NCI-H2171 treated with DMSO at 0.1 percent for 48 hours (cell line): ENCODE measurements at places on chromosomes 2 and 18.

- no peak for DNase-seq
Measured at GRCh38 chr2:136080114-136080513, 37.8 kb downstream of the CXCR4 start.

DNA sequence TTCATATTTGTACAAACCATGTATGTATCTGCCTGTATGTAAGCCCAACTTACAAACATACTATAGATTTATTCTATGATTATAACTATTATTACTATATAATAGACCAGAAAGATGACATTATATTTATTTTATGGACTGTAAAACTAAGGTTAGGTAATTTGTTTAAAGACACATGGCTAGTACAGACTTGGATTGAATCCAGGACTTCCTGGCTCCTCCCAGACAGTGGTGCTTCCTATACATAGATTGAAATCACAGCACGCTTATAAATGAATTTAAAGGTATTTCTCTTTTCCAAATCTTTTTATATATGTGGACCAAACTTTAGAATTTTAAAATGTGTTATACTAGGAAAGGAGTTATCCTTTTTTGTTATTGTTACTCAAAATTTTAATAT lies 151.6 kb upstream of the MYO3B start:
- DNase-seq, result peak; percentile 27

- DNase-seq, result no peak
Measured at GRCh38 chr18:13559754-13560153, 166.6 kb downstream of the FAM210A start.

DNA sequence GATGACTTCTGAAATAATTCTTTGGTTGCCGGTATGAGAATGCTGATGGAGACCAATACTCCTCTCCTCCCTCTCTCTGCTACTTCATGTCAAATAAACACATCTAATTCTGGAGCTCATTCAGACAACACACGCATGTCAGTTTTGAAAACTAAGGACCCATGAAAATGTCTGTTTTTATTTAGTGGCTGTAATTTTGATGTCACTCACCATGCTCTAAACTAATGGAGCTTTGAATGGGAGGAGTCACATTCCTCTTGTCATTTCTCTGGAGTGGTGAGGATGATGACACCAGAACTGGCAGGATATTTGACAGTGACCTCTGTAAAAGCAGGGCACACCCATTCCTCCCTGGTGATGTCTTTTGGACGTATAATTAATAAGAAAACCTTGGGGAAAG lies 163.0 kb downstream of the PHLPP1 start:
- DNase-seq, result no peak

GRCh38 chr2:135694711-135695110 lies 46.9 kb upstream of the UBXN4 start:
- DNase-seq, result no peak

- DNase-seq, result no peak
Measured at GRCh38 chr2:159275111-159275510, 11.4 kb downstream of the WDSUB1 start.

DNA sequence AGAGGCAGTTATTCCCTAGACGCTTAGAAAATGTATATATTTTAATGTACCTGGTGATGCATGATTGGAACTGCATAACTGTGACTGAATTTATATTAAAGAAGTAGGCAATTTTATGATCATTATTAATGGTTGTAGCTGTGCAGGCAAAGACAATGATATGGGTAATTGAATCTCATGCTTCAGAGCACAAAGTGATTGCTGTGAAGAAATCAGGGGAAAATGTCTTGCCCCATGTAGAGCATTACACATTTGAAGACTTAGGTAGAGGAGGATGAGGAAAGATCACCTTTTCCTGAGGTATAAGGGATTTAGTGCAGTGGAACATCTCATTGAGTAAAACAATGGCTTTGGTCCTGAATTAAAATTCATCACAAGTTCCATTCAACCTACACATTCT lies 246.8 kb upstream of the DCC start:
- DNase-seq, result no peak

GRCh38 chr2:226325526-226325925 lies 474.1 kb downstream of the IRS1 start:
- no peak for DNase-seq

DNA sequence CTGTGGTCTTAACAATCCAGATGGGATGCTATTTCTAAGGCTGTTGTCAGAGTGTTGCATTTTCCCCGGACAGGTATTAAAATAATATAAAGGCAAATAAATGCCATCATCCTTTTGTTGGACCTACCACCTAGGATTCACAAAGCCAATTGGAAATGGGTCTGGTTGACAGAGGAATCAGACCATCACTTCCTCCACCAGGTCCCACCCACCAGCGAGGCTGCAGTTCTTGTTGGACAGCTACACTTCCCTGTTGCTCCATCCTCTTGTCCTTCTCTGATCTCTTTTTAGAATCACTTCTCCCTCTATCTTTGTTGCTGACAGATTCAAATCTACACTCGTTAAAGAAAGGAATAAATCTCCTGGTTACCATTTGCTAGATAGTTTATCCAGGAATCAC lies 1.1 kb downstream of the TMEM169 start:
- peak; percentile 24 for DNase-seq

DNA sequence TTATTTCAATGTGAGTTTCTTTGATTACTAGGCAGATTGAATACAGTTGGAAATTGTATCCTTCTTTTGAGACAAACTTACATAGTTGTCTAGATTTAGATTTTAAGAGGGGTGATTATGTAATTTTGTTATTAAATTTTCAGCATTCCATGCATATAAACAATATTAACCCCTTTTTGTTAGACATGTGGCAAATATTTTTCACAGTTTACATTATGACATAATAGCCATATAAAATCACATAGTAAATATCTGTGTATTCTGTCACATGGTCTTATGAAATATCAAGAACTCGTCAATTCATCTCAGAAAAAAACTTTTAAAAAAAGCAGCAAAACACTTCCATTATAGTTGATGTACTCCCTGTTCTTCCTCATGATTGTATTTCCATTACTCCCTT lies 243.8 kb downstream of the CYP26B1 start:
- no peak for DNase-seq

DNA sequence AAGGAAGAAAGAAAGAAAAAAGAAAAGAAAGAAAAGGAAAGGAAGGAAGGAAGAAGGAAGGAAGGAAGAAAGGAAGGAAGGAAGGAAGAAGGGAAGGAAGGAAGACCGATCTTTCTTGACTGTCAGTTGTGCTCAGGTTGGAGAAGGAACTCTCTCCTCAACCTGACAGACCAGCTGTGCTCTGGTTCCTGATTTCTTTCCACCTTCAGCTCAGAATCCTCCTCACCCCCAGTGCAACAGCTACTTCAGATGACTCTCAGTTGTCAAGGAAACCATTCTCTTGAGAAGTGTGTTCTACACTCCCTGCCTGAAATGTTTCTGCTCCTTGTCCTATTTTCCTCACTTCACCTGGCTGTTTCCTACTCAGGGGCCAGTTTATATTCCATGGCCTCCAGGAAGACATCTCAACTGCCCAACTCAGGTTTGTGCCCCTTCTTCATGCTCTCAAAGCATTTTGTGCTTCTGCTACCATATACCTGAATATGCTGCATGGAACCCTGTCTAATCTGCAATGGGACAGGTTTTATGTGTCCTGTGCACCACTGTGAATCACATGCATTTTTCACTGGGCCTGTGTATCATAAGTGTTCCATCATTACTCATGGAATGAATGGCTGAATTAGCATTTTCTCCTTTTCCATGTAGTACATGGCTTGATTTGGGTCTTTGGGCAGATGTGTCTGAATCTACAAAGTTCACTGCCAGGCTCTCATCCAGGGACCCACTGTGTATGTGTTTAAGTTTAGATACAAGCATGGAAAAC lies 32.8 kb upstream of the DOCK10 start:
- no peak for DNase-seq

- DNase-seq, result no peak
Measured at GRCh38 chr2:216292886-216293301, 79.4 kb downstream of the MARCHF4 start.

DNA sequence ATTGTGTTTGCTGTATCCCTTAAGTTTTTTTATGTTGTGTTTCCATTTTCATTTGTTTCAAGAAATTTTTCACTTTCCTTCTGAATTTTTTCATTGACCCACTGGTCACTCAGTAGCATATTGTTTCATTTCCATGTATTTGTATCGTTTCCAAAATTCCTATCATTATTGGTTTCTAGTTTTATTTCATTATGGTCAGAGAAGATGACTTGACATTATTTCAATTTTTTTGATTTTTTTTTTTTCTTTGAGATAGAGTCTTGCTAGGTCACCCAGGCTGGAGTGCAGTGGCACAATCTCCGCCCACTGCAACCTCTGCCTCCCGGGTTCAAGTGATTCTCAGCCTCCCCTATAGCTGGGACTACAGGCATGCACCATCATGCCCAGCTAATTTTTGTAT lies 11.3 kb upstream of the CAB39 start:
- DNase-seq, result no peak

- DNase-seq, result no peak
Measured at GRCh38 chr18:48356151-48356745, 52.9 kb downstream of the ZBTB7C start.

- DNase-seq, result no peak
Measured at GRCh38 chr2:236525411-236525997, 44.1 kb upstream of the ACKR3 start.

DNA sequence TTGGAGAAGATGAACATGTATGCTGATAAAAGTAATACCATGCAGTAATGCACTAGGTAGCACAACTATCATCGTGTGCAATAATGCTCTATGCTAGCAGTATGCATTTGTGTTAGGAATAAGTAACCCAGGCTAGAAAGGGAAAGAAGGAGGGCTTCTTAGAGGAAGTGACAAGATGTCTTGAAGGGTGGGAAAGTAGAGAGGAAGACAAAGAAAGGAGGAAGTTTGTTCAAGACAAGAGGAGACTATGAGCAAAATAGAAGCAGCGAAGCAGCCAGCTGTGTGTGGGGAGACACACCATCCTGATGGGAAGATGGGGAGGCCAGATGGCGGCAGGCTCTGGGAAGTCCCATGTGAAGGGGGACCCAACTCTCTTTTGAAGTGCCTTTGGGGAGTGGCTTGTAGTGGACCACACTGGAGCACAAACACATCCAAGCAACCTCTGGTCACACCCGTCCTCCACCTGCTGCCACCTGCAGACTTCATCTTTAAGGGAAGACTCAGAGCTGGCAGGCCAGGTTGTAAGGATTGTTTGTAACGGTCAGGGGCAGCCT lies 39.9 kb upstream of the INHBB start:
- DNase-seq, result no peak

GRCh38 chr2:160562730-160563129 lies 69.1 kb upstream of the RBMS1 start:
- DNase-seq, result no peak

- DNase-seq, result no peak
Measured at GRCh38 chr2:60214626-60214875, 338.9 kb downstream of the BCL11A start.

DNA sequence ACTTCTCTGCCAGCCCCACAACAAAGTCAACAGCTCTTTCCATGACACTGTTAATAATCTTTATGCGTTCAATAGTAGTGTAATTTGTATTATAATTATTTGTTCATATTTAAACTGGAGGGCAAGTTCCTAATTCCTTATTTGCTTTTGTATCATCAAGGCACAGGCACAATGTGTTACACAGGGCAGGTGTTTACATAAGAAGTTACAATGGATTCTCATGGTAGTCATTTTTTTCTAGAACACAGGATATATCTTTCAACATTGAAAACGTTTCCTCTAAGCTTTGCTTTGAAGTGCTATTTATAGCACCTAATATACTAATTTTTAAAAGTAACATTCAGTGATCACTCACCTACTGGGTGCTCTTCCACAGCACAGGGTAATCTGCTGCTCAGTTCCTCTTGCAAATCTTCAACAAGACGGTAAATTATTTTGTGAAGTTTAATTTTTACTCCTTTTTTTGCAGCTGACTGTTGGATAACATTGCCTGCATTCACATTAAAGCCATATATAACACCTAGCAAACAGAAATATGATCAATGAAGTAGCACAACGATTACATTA lies 7.3 kb downstream of the RPS27A start:
- no peak for DNase-seq

DNA sequence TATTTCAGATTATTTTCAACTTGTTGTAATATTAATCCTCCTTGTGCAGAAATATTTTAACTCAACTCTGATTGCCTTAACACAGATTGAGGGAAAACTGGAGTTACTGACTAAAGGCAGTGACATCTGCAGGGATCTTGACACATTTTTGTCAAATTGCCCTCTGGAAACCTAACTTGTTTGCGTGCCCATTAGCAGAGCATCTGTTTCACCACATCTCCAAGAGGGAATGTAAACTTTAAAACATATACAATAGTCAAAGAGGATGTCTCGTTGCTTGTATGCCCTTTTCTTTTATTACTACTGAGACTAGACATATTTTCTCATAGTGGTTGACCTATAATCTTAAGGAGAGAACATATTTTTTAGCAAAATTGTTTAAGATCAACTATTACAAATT lies 14.2 kb downstream of the INPP1 start:
- peak; percentile 35 for DNase-seq

DNA sequence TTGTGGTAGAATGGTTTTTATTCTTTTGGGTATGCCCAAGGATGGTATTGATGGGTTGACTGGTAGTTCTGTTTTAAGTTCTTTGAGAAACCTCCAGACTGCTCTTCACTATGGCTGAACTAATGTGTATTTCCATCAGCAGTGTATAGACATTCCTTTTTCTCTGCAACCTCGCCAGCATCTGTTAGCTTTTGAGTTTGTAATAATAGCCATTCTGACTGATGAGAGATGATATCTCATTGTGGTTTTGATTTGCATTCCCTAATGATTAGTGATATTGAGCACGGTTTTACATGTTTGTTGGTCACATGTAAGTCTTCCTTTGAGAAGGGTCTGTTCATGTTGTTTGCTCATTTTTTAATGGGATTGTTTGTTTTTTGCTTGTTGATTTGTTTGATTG lies 1348.7 kb upstream of the NXPH2 start:
- peak; percentile 13 for DNase-seq

DNA sequence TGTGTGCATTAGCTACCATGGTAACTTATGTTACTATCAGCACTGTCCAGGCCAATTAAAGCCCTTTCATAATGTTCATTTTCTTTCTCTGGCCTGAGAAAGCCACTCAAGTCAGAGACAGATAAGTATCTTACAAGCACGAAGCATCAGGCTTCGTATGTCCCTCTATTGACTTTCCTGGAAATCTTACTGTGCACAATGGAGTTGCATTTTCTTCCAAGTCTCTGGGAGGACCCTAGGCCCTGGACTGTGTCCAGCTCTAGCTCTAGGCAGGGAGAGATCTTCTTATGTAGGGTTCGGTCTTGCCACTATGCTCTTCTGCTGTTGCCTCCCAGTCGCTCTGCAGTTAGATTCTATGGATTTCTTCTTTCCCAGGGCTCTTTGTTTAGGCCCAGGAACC lies 40.0 kb upstream of the ITGA6 start:
- no peak for DNase-seq

DNA sequence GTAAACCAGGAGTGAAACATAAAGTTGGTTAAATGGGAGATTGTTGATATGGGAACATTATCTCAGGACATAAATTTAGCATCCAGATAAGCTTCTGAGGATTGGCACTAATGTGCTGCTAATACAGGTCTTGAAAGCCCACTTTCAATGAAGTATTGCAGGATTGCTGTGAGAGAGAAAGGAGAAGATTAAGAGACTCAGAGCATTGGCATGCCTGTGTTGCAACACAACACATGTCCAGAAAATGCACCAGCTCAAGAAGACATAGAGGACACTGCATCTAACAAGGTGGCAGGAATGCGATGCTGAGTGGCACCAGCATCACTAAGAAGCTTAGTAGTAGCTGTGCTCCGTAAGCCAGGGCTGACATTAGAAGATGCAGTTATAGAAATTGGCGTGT lies 728.9 kb downstream of the SUCLG1 start:
- no peak for DNase-seq

GRCh38 chr2:6806604-6807003 lies 59.1 kb downstream of the CMPK2 start:
- no peak for DNase-seq

GRCh38 chr2:86661333-86661732 lies 37.7 kb upstream of the RNF103 start:
- DNase-seq, result no peak
